ENCODE measurements at places on chromosomes 2 and 18.

DNA sequence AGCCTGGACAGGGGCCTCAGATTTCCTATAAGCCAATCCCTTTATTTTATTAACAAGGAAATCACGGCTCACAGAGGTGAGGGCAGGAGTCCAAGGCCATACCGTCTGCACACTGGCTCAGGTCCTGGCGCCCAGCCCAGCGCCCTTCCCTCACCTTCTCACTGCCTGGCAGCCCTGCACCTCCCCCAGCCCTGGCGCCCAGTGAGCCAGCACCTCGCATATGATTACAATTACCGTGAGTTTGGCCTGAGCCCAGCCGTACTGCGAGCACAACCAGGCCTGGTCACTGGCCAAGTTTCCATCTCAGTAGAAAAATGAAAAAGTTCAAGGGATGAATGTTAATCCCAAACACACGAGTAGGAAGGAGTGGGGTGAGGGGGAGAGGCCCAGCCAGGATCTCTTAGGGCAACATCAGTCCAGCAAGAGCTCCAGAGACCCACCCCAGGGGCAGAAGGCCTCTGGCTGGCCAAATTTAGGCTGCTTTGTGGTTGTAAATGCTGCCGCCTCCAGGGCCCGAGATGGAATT lies 68.4 kb downstream of the MCFD2 start:
- DNase-seq: no peak

GRCh38 chr18:37409878-37410277 lies 155.7 kb downstream of the CELF4 start:
- DNase-seq: no peak

- DNase-seq: no peak
These were observed 163.3 kb upstream of the ZEB2 start for GRCh38 chr2:144683107-144683753.

DNA sequence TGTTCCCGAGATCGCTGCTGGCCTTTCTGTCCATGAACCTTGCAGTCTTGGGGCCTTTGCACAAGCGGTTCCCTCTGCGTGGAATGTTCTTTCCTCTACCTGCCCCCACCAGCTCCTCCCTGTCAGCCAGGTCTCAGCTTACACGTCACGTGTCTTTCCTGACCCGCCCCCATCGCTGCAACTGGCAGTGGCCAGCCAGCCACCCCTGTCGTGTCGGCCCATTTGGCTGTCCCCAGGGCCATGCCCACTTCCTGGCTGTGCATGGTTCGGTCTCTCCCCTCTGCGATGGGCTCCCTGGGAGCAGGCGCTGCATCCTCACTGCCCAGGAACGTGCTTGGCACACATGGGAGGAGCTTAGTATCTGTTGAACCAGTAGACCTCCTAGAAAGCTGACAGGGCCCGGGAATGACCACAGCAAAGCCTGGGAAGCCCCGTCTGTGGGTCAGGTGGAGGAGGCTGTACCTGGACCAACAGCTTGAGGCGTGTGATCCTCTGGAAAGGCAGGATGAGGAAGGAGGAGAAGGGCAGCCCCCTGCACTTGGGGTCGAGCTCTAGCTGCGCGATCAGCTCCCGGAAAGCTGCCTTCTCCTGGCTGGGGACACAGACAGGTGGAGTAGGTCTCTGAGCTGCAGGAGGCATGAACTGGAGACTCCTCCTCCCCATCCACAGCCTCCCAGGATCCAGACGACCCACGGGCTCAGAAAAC lies 21.0 kb downstream of the SNORC start:
- DNase-seq: no peak

DNA sequence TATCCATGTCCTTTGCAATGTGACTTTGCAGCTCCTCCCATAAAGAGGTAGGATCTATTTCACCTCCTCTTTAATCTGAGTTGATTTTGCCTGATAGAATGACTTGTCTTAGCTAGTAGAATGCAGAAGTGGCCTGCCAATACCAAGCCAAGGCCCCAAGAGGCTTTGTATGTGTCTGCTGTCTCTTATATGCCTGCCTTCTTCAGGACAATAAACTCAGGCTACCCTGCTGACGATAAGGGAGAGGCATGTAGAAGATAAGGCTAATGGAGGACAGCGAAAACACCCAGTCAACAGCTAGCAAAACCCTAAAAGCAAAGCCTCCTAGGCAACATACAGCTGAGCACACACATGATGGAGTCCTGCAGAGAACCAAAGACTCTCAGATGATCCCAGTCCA lies 1.8 kb upstream of the ZC3H8 start:
- DNase-seq: no peak

- no peak for DNase-seq
These were observed 456 bp downstream of the LRP1B start for GRCh38 chr2:142130111-142131009.

DNA sequence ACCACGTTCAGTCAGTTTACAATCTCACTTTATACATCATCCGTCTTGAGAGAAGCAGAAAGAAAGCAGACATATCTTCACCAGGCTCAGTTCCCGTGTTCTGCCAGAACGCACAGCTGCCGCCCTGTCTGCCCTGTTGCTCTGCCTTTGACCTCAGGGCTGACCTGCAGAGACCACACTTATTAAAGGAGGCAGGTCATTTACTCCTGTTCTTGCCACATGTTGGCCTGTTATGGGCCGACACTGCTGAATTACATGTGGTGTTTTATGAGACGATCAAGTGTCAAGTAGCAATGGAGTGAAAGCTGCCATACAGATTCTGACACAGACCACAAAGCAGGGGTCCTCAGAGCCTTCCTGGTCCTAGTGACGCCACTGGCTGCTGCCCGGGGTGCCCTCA lies 232.2 kb downstream of the TTC32 start:
- no peak for DNase-seq

- no peak for DNase-seq
These were observed 241.2 kb upstream of the NCKAP5 start for GRCh38 chr2:133809485-133809884.

GRCh38 chr2:84022810-84023431 lies 436.2 kb downstream of the SUCLG1 start:
- DNase-seq: no peak

DNA sequence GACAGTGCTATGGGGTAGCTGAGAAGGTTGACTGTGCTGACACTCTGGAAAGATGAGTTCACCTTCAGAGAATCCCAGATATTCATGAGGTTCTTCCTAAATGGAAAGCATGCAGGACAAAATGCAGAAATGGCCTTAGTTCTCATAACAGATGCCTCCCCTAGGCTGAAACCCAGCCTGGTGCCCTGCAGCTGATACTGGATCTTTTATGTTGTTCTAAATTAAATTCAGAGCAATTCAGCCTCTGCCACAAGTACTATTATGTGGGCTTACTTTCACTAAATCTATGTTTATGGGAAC lies 172.0 kb upstream of the SERPINE2 start:
- DNase-seq: no peak

DNA sequence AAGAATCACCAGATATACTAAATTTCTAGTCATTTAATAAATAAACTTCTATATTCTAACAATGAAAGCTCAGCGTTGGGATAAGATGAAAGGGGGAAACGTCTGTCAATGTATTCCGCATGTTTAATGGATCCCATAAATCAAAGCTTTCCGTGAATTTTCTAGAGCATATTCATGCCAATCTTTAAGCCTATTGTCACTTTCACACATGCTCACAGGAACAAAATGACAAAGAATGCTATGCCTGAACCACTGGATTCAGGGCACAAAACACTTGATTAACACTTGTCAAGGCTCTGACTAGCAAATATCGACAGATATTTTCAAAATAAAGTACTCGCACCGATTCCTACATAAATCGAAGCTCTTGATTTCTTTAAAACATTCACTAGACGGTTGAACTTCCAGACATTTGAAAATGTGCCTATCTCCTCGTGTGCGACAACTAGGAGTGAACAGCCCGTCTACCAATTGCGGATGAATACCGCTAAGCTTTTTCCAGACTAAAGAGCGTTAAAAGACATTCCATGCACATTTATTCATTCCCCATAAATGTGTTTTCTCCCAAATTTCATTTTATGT lies 1.8 kb downstream of the TLK1 start:
- no peak for DNase-seq

- no peak for DNase-seq
These were observed 217.7 kb upstream of the SMAD7 start for GRCh38 chr18:49168281-49168985.

GRCh38 chr2:218924757-218925156 lies 34.7 kb upstream of the CDK5R2 start:
- DNase-seq: no peak

GRCh38 chr2:1683297-1683696 lies 61.0 kb downstream of the PXDN start:
- DNase-seq: no peak

GRCh38 chr2:69177063-69177771 lies 164.2 kb downstream of the ANTXR1 start:
- DNase-seq: no peak

- no peak for DNase-seq
These were observed 21.6 kb downstream of the PTPN2 start for GRCh38 chr18:12862467-12862866.

GRCh38 chr18:78006006-78006773 lies 756.5 kb downstream of the GALR1 start:
- DNase-seq: no peak

DNA sequence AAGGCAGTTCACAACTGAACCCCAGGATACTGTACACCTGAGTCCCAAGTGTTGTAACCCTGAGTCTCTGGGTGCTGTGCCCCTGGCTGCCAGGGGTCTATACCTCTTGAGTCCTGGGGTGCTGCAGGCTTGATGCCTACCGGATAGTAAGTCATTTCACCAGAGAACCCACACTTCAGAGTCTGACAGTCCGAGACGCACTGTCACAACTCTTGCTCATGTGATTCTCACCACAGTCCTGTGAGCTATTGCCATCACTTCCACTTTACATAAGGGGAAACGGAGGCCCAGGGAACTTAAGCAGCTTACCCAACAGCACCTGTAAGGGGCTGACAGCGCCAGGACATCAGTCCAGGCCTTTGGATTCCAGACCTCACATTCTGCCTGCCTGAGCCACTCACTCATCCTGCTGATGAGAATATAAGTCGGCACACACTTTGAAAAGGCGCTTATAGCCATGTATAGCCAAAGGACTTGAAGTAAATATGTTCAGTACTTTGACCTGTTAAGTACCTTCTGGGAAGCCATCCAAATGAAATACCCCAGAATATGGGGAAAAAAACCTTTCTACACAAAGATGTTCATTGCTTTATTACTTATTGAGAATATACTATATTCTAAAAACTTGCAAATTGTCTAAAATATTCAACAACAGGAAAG lies 180.7 kb upstream of the ID2 start:
- no peak for DNase-seq

DNA sequence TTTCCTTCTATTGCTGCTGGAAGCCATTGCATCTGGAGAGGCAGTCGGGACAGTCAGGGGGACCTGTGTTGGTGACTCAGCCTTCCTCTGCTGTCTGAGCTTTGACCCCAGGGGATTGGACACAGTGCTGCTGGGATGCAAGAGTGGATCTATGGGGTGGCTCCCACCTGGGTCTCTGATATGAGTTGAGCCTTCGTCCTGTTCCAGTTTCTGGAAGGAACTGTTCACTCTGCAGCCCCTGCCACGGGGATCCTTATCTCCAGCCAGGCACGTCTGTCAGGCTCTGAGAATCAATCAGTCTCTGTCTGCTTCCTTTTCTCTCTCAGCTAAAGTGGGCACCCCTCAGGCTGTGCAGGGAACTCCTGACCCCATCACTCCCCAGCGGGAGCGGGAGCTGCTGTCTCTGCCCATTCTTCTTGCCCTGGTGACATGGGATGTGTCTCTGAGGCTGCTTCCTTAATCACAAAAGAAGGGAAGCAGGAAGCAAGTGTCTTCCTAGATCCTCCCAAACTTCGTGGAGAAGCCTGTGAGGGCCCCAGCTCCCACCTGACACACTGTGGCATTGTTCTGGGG lies 51.7 kb downstream of the ARHGAP28 start:
- no peak for DNase-seq

DNA sequence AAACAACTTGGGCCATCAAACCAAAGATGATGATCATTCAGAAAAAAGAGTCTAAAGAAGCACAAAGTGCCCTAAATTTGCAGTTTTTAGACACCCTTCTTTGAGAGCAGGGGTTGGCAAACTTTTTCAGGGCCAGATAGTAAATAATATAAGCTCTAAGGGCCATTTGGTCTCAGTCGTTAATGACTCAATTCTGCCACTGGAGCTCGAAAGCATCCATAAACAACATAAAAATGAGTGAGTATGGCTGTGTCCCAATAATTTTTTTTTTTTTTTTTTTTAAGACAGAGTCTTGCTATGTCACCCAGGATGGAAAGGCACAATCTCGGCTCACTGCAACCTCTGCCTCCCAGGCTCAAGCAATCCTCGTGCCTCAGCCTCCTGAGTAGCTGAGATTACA lies 152.3 kb downstream of the DTNB start:
- DNase-seq: no peak

GRCh38 chr18:3692691-3693090 lies 242.7 kb downstream of the TGIF1 start:
- no peak for DNase-seq

Measured in activated CD4-positive, alpha-beta T cell treated with anti-CD3 and anti-CD28 coated beads for 24 hours (primary cell).